Non-pigmented ciliary epithelial cell (primary cell): ENCODE measurements at places on chromosomes 2 and 18.

DNA sequence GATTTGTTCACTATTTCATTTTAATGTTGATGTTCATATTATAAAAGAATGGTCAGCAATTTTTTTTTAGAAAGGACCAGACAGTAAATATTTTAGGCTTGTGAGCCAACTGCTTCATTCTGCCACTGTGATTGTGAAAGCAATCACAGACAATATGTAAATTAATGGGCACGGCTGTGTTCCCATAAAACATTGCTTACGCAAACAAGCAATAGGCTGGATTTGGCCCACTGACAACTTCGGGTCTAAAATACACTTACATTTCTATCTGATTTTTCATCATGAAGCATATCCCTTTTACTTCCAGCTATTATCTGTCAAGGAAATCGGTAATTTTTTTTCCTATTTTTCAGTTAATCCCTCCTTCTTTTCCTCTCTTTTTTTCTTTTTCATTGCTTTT, 182.2 kb upstream of the CDH2 start:
- DNase-seq = no peak

- DNase-seq = no peak
Measured at GRCh38 chr18:56947236-56947635, 199.7 kb upstream of the BOD1L2 start.

DNA sequence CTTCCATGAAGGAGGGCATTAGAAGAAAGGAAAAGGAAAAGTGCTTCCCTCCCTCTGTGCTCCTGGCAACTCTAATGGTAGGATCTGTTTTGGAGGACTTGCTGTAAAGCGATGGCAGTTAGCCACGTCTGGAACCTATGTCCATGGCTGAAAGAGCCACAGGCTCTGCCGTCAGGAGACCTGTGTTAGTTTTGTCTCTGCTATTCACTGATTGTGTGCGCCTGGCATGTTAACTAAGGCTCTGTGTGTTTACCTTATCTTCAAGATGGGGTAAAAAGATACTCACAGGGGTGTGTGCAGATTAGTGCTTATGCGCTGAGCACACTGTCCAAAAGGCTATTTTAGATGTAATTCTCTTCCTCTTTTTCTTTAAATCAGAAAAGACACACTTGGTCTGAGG, 109.8 kb upstream of the LTBP1 start:
- no peak for DNase-seq

- no peak for DNase-seq
Measured at GRCh38 chr2:157938556-157938955, 62.4 kb upstream of the ACVR1 start.

GRCh38 chr2:231780123-231780908, 766 bp downstream of the PDE6D start:
- DNase-seq = no peak

DNA sequence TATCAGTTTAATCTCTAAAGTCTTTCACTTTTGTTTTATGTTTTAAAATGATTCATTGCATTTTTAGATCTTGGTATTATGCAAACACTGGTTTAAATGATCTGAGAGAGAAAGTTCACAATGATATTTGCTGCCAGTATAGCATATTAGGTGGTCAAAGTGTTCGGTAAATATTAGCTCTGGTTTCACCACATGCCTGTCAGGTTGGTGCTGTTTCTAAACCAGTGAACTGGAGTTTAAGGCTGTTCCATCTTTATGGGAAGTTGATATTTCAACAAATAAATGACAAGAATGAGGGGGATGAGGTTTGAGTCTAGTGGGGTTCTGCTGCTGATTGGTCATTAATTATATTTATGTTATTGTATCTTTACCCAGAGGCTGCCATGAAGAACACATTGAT, 436.4 kb downstream of the DCDC2C start:
- no peak for DNase-seq

DNA sequence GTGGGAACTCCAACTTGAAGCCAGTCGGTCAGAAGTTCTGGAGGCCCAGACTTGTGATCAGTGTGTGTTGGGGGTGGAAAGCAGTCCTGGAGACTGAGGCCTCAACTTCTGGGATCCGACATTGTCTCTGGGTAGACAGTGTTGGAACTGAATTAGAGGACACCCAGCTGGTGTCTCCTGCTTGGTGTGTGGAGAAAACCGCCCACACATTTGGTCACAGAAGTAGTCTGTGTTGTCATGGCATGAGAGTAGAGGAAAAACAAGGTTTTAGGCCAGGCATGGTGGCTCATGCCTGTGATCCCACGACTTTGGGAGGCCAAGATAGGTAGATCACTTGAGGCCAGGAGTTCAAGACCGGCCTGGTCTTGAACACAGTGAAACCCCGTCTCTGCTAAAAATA, 51.5 kb downstream of the PUM2 start:
- DNase-seq = no peak

- DNase-seq = no peak
Measured at GRCh38 chr2:67652679-67653078, 255.5 kb downstream of the ETAA1 start.

- no peak for DNase-seq
Measured at GRCh38 chr18:56235071-56235470, 403.3 kb downstream of the TXNL1 start.

DNA sequence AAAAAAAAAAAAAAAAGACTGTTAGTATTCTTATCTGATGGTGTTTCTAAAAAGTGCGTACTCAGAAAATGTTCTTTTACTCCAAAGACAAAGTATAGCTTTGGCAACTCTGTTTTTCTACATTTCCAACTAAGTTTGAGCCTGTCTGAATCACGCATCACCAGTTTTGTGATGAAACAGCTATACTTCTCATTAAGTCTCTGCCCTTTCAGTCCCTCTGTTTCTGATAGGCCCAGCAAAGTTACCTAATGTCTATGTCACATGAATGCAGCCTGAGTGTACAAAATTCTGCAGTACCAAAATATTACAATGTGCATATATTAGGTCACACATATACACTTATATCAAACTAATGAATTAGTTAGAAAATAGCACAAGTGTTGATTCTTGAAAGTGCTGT, 22.4 kb downstream of the TWSG1 start:
- DNase-seq = no peak

DNA sequence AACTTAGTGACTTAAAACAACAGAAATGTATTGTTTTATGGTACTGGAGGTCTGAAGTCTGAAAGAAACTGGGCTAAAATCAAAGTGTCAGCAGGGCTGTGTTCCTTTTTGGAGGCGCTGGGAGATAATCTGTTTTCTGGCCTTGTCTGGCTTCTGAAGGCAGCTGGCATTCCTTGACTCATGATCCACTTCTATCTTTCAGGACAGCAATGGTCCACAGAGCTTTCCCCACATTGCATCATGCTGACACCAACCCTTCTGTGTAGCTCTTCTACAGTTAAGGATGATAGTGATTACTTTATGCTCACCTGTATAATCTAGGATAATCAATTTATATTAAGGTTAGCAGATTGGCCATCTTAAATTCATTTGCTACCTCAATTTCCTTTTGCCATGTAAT, 392.1 kb downstream of the TDRD15 start:
- no peak for DNase-seq

- no peak for DNase-seq
Measured at GRCh38 chr2:143217512-143218115, 88.4 kb downstream of the ARHGAP15 start.

GRCh38 chr2:66704786-66705185, 269.9 kb downstream of the MEIS1 start:
- DNase-seq = no peak

DNA sequence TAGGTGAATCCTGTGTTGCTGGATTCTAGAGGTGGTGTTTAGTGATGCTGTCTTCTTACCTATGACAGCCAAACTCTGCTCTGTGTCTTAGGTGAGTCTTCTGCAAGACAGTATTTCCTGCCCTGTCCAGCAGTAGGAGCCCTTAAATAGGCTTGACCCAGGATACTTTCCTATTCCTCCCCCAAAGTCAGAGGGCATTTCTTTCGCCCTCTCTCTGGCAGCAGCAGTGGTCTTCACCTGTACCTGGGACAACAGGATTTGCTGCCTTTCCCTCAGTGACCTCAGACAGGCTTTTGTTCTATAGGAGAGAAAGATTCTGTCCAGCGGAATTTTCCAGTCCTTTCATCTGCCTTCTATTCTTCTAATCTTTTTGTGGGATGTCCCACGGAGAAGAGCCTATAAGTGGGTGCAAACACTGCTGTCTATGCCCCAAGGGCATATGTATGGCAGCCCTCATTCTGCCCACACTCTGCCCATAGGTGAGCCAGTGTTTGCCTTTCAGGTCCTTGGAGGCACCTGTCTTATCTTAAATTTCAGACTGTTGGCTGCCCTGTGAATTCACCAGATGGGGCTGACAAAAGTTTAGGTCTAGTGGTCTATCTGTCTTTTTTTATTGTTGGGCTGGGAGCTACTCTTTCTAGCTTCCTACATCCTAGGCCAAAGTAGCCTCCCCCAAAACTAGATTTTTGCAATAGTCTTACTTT, 177.3 kb upstream of the SPOPL start:
- DNase-seq = no peak

DNA sequence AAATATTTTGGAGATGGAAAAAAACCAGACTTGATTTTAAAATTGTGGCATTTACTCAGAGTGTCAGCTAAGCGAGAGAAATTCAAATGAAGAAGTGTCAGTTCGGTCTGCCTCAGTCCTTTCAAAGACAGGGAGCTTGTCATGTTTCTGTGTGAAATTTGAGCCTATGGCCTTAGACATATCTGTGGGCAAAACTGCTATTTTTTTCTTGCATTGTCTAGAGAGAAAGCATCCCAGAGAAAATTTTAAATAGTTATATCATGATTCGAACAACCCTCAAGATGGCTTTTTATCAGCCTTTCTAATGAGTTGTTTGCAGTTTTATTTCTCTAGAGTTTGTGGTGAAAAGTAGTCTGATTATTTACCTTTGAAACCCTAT, 50.2 kb upstream of the KCNE4 start:
- no peak for DNase-seq

- no peak for DNase-seq
Measured at GRCh38 chr2:222713002-222713401, 41.5 kb downstream of the MOGAT1 start.

- no peak for DNase-seq
Measured at GRCh38 chr18:36821681-36822080, 7.1 kb downstream of the TPGS2 start.

DNA sequence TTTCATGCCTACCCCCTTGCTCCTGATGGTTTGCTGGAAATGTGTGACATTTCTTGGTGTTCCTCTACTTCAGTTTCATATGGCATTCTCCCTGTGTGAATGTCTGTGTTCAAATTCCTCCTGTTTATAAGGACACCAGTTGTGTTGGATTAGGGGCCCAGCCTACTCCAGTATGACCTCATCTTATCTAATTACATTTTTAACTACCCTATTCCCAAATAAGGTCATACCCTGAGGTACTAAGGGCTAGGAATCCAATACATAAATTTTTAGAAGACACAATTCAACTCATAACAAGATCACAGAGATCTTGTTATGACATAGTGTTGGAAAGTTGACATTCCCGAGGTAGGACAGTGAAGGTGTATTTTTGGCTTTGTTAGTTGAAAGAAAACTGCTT, 5.5 kb downstream of the FAM210A start:
- no peak for DNase-seq

GRCh38 chr2:45925026-45925425, 273.6 kb downstream of the PRKCE start:
- no peak for DNase-seq
